ENCODE measurements at places on chromosomes 11 and 22.

DNA sequence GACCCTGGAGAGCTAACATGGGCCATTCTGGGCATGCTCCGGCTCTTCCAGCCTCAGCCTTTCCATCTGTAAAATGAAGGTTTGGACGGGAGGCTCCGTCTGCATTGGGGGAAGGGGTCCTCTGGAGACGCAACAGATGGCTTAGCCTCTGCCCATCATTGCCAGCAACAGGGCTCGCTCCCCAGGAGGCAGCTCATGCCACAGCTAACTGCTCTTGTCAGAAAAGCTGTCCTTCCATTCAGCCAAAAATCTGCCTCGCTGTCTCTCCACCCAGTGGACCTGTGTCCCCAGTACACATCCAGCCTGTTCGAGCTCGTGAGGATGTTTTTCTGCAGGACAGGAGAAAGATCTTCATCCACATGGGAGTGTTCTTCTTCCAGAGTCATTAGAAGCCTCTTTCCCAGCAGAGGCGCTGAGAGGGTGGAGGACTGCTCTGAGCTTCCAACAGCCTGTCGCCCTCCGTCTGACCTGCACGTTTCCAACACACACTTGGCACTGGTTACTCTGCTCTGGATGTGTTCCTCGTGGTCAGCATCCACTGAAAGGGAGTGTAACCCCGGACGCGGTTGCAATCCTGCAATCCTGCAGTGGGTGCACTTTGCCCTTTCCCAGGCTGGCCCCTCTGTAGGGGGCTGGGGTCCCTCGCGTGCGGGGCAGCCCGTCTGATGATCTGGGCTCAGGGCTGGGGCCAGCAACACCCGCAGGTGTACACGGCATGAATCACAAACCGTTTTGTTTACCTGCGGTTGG is 1340.9 kb downstream of the TBC1D22A start:
- no peaks in the 10 kb centered on the region for H3K27me3 ChIP-seq
- H3K36me3 ChIP-seq = no peaks in the 10 kb centered on the region
- H3K4me1 ChIP-seq = no peaks in the 10 kb centered on the region
- no peak overlapping the region for H3K27ac ChIP-seq
- DNase-seq = no peak
- no peak overlapping the region for H3K4me3 ChIP-seq

GRCh38 chr11:96567667-96568066 is 177.9 kb downstream of the JRKL start:
- no peak for DNase-seq
- no peaks in the 10 kb centered on the region for H3K4me1 ChIP-seq
- no peaks in the 10 kb centered on the region for H3K36me3 ChIP-seq
- no peak overlapping the region for H3K27ac ChIP-seq

DNA sequence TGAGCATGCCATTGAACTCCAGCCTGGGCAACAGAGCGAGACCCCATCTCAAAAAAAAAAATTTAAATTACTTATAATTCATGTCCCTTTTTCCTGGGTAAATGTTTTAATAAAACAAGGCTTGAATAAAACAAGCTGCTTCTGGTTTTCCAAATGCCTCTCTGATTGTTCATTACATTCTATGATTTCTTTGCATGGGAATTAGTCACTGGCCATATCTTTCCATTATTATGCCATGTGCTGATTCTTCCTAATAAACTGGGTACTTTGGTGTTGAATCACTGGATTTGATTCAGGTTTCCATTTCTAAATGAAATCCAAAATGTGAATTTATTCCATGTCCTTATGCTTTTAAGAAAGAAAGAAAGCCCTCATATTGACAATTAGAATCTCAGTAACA is 42.6 kb downstream of the ZNF215 start:
- DNase-seq = no peak
- H3K27me3 ChIP-seq = no peaks in the 10 kb centered on the region
- H3K27ac ChIP-seq = no peak overlapping the region
- no peaks in the 10 kb centered on the region for H3K4me1 ChIP-seq
- no peaks in the 10 kb centered on the region for H3K36me3 ChIP-seq
- no peak overlapping the region for H3K4me3 ChIP-seq

GRCh38 chr11:92227230-92227814 is 2.7 kb downstream of the FAT3 start:
- no peaks in the 10 kb centered on the region for H3K36me3 ChIP-seq
- H3K4me1 ChIP-seq = no peaks in the 10 kb centered on the region
- H3K27ac ChIP-seq = no peak overlapping the region
- no peak for DNase-seq

GRCh38 chr22:36081023-36081431 is 52.4 kb upstream of the RBFOX2 start:
- no peak overlapping the region for H3K27ac ChIP-seq
- DNase-seq = no peak
- no peaks in the 10 kb centered on the region for H3K4me1 ChIP-seq
- H3K27me3 ChIP-seq = no peaks in the 10 kb centered on the region

DNA sequence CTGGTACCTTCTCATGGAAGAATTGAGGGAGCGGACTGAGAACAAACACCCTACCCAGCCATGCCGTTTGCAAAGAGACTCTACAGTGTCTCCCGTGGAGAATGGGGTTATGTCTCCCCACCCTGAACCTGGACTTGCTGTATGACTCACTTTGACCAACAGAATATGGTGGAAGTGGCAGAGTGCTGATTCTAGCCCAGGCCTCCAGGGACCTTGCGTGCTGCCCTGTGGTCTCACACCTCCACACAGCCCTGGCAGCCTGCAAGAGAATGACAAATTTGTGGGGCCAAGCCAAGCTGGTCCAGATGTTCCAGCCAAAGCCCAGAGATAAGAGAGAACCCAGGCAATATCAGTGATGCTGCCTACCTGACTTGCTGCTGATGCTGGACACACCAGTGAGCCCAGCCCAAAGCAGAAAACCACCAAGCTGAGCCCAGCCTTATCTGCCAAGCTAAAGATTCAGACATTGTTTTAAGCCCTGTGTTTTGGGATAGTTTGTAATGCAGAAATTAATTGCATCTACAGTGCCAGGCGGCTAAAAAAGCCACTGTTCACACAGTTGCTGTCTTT is 8.1 kb upstream of the LINC01488 start:
- no peaks in the 10 kb centered on the region for H3K4me1 ChIP-seq
- no peak for DNase-seq
- no peak overlapping the region for H3K4me3 ChIP-seq
- H3K36me3 ChIP-seq = no peaks in the 10 kb centered on the region

DNA sequence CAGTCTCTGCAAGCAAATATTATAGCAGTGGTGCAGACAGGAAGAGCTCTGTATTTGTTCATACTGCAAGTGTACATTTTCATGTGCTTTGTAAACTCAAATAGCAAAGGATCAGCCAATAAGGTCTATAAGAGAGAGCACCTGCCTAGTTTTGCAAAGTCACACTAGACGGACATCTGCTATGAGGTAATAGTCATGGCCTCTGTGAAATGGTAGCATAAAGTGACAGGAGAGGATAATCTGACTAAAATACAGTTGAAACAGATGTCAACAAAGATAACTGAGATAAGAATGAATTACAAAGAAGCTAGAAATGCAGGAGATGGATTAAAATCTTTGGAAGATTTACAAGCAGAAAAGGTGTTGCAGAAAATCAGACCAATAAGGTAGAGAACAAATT is 70.6 kb upstream of the SPON1 start:
- H3K4me3 ChIP-seq = no peak overlapping the region
- H3K36me3 ChIP-seq = no peaks in the 10 kb centered on the region
- DNase-seq = no peak
- H3K27me3 ChIP-seq = no peaks in the 10 kb centered on the region
- H3K27ac ChIP-seq = no peak overlapping the region
- H3K4me1 ChIP-seq = no peaks in the 10 kb centered on the region

- no peak overlapping the region for H3K4me3 ChIP-seq
- peak overlapping the region; percentile 87 for H3K27ac ChIP-seq
- H3K4me1 ChIP-seq = peaks cover 16% of the 10 kb centered on the region
- no peaks in the 10 kb centered on the region for H3K36me3 ChIP-seq
- no peak for DNase-seq
- no peaks in the 10 kb centered on the region for H3K27me3 ChIP-seq
Observed at GRCh38 chr22:37487129-37487528, 945 bp upstream of the MFNG start.

GRCh38 chr11:124886476-124886875 is 11.2 kb downstream of the ROBO4 start:
- DNase-seq = no peak
- no peak overlapping the region for H3K4me3 ChIP-seq
- no peaks in the 10 kb centered on the region for H3K27me3 ChIP-seq
- no peaks in the 10 kb centered on the region for H3K4me1 ChIP-seq
- H3K36me3 ChIP-seq = no peaks in the 10 kb centered on the region

GRCh38 chr22:41925783-41926460 is 684 bp downstream of the TNFRSF13C start:
- H3K4me1 ChIP-seq = peaks cover 38% of the 10 kb centered on the region
- no peaks in the 10 kb centered on the region for H3K36me3 ChIP-seq
- H3K4me3 ChIP-seq = peak overlapping the region; percentile 93
- no peaks in the 10 kb centered on the region for H3K27me3 ChIP-seq
- H3K27ac ChIP-seq = peak overlapping the region; percentile 100

- peaks cover 31% of the 10 kb centered on the region for H3K4me1 ChIP-seq
- no peak overlapping the region for H3K27ac ChIP-seq
- H3K27me3 ChIP-seq = no peaks in the 10 kb centered on the region
- no peak for DNase-seq
- H3K36me3 ChIP-seq = no peaks in the 10 kb centered on the region
Observed at GRCh38 chr11:28108958-28109357, 770 bp downstream of the METTL15 start.

DNA sequence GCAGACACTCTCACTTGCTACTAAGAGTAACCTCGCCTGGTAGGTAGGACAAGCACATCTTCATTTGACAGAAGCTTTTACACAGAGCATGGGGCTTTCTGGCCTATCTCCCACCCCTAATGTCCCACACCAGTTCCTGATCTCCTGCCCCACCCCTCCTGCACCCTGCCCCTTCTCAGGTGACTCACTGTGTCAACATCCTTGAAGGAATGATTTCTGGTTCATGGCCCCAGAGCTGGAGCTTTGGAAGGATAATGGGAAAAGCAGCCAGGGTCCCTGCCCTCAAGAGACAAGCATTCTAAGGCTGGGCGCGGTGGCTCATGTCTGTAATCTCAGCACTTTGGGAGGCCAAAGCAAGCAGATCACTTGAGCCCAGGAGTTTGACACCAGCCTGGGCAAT is 47.2 kb downstream of the LRFN4 start:
- no peaks in the 10 kb centered on the region for H3K4me1 ChIP-seq
- H3K27me3 ChIP-seq = no peaks in the 10 kb centered on the region
- H3K36me3 ChIP-seq = no peaks in the 10 kb centered on the region
- no peak for DNase-seq

- no peak overlapping the region for H3K27ac ChIP-seq
- no peaks in the 10 kb centered on the region for H3K4me1 ChIP-seq
- no peak for DNase-seq
- no peak overlapping the region for H3K4me3 ChIP-seq
- H3K36me3 ChIP-seq = no peaks in the 10 kb centered on the region
- H3K27me3 ChIP-seq = no peaks in the 10 kb centered on the region
Observed at GRCh38 chr11:58243954-58244353, 15.2 kb upstream of the OR10Q1 start.

DNA sequence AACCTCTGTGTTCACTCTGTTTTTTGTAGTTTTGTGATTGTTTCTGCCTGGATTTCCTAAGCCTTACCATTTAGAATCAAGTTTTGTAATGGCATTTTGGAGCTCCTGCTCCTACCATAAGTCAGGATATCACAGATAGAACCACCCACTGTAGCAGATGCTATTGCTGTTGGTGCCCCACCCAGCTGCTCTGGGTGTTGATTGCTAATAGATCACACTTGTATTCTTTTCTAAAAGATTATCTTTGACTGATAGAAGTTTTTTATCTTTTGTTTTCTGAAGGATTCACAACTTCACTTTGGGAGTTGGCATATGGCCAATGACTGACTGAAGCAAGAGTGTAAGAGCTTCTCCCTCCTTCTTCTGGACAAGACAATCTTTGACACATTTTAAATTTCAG is 76.0 kb downstream of the EHF start:
- H3K27ac ChIP-seq = no peak overlapping the region
- DNase-seq = no peak
- H3K4me3 ChIP-seq = no peak overlapping the region
- no peaks in the 10 kb centered on the region for H3K36me3 ChIP-seq
- H3K4me1 ChIP-seq = no peaks in the 10 kb centered on the region

GRCh38 chr22:29078036-29078868 is 5.4 kb downstream of the KREMEN1 start:
- H3K27me3 ChIP-seq = no peaks in the 10 kb centered on the region
- H3K27ac ChIP-seq = peak overlapping the region; percentile 60
- H3K4me1 ChIP-seq = peaks cover 5% of the 10 kb centered on the region
- DNase-seq = no peak
- no peak overlapping the region for H3K4me3 ChIP-seq
- no peaks in the 10 kb centered on the region for H3K36me3 ChIP-seq

DNA sequence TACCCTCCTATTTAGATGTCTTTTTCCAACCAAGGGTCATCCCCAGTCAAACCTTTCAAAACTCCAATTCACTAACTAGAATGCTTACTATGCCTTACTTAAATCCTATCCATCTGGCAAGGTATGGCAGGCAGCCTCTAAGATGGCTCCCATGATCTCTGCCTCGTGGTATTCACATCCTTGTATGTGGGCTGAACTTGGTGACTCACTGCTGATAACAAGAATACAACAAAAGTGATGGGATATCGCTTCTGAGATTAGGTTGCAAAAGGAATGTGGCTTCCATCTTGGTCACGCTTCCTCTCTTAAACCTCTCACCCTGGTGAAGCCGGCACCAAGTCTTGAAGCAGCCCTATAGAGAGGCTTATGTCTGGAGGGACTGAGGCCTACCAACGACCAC is 29.6 kb upstream of the UPB1 start:
- DNase-seq = no peak
- no peaks in the 10 kb centered on the region for H3K27me3 ChIP-seq
- no peaks in the 10 kb centered on the region for H3K36me3 ChIP-seq

All from Peyer's patch (tissue), 4 donors.